ENCODE measurements at places on chromosomes 2 and 18. TPM values are rescaled to one million over a fixed set of nuclear protein-coding genes. Genes with fewer than 3 reads are reported as not detected.

The NOSTRIN gene
- total RNA-seq: 97.5 TPM

The ZBTB7C gene
- 1.0 TPM for total RNA-seq

The TRIM43 gene
- not detected for total RNA-seq

The TMEM163 gene
- total RNA-seq: not detected

The UGT1A5 gene
- total RNA-seq: not detected

The CAMKMT gene
- 9.5 TPM for total RNA-seq

The GREB1 gene
- total RNA-seq: 3.4 TPM

The CIB4 gene
- total RNA-seq: not detected

The GPR45 gene
- not detected for total RNA-seq

The VIT gene
- total RNA-seq: 72.9 TPM

The STK11IP gene
- 10.5 TPM for total RNA-seq

The NPHP1 gene
- total RNA-seq: 4.2 TPM
